ENCODE measurements at places on chromosomes 11 and 22.

DNA sequence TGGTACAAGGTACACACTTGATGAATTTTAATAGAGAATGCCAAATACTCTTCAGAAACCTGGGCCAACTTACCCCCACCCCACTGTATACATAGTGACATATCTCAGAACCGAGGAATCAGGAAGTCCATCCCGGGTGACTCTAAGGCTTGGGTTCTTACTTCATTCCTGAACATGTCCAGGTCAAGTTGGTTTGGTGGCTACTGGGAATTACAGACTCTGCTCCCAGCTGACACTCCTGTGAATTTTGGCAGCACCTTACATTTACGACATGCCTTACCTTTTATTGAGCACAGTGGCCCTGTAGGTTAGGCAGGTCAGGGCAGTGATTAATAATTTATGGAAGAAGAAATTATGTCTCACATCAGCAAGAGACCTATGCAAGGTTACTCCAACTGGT is 70.1 kb upstream of the LDLRAD3 start:
- DNase-seq: no peak

- DNase-seq: no peak
Measured at GRCh38 chr11:73458201-73458600, 82.0 kb downstream of the RELT start.

GRCh38 chr11:105937331-105937730 is 84.7 kb downstream of the MSANTD4 start:
- peak; percentile 81 for DNase-seq

DNA sequence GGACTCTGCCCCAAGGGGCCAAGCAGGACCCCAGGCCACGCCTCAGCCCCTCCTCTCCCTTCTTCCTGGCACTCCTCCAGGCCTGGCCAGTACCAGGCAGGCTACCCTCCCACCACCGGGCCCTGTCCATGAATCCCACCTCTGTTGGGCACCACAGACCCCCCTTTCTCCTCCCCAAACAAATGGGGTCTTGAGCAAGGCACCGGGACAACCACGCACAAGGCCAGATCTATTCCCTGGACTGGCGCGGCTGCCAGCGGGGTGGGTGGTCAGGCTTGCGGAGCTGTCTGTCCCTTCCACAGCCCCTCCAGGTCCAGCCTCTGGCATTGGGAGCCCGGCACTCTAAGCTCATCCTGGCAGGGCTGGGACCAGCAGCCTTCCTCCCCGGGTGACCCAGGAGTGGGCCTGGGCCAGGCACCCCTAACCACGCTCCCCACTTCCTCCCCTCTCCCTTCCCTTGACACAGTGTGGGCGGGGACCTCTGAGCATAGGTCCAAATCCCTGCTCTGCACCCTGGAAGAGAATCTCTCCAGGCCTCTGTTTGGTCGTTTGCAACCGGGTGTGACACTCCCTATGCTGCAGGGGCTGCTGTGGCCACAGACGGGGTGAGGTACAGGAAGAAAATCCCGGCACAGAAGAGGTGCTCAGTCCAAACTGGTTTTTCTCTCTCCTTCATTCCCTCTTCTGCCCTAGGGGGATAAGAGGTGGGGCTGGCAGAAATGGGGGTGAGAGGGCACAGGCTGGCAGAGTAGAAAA is 14.6 kb downstream of the ELFN2 start:
- no peak for DNase-seq

DNA sequence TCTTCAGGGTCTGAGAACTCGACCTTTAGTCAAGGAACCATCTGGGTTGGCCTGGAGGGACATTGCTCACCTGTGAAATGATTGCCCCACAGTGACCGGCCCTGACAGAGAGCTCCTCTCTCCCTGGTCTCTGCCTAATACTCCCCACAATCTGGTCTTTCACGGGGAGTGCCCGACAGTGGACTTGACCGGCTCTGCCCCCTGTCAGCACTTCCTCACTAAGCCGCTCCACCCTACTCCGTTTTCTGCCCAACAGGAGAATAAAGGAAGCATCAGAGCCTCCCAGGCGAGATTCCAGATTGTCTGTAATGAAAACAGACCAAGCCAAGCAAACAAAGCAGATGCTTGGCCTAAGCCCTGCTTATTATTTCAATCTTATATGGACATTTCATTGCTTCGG is 87.8 kb downstream of the FBXO7 start:
- no peak for DNase-seq

GRCh38 chr11:86577644-86578636 is 94.5 kb downstream of the ME3 start:
- peak; percentile 96 for DNase-seq

GRCh38 chr11:113148652-113149051 is 165.7 kb upstream of the TTC12 start:
- DNase-seq: no peak

- no peak for DNase-seq
Measured at GRCh38 chr11:111652184-111652583, 49.9 kb downstream of the SIK2 start.

DNA sequence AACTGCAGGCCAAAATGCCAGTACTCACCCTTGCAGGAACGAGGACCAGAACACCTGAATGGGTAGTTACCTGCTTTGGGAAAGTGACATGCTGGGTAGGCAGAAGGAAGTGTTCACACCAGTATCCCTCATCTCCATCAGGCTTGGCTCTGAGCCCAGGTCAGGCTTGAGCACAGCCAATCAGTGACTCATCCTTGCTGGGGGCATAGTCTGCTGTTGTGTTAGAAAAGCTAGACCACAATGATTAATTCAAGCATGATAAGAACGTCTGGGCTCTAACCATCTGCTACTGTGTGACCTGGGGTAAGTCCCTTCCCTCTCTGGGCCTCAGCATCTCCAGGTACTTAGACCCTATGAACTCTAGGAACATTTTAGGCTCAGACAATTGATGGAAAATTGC is 450.4 kb downstream of the MIAT start:
- peak; percentile 98 for DNase-seq

GRCh38 chr22:37103151-37103550 is 6.4 kb downstream of the TMPRSS6 start:
- DNase-seq: no peak

DNA sequence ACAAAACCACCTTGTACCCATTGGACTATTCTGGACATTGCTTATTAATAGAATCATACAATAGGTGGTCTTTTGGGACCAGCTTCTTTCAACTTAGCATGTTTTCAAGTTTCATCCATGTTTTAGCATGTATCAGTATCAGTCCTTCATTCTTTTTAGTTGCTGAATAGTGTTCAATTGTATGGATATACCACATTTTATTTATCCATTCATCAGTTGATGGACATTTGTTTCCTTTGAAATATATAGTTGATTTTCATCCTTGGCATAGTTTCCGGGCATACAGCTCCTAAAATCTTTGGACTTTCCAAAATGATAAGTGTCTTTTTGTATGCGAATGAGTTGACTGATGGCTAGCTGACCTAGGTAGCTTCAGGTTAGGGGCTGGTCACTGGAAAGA is 12.2 kb downstream of the PPP6R3 start:
- DNase-seq: no peak

DNA sequence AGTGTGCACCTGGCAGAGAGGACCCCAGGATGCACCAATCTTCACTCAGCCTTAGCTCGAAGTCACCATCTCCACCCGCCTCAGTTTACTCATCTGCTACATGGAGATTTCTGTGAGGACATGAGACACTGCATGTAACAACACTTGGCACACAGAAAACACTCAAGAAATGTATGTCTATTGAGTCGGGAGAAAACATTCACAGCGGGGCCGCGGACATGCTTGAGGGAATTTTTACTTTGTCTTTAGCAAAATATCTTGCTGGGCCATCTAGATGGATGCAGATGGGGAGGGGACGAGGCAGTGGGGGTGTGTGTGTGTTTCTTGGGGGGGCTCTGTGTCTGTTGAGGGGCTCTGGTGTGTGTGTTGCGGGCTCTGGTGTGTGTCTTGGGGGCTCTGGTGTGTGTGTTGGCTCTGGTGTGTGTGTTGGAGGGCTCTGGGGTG is 28.4 kb upstream of the RFPL3 start:
- no peak for DNase-seq

DNA sequence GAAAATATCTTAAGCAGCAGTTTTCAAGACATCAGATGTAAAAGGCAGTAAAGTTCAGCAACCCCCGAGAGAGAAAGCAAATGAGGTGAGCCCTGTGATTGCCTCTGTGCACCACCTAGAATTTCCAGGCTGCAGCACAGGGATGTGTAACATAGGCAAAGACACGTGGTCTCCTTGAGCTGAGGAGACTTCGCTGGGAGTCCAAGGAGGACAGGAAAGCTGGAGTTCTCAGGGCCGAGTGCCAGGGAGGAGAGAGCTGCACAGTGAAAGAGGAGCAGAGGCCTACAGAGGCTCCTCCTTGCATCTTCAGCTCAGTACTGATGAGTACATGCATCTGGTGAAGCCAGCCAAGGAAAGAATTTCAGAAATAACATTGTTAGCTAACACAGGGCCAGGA is 17.6 kb upstream of the TOLLIP start:
- DNase-seq: no peak

- DNase-seq: peak; percentile 72
Measured at GRCh38 chr11:77287615-77288273, 13.7 kb downstream of the GDPD4 start.

DNA sequence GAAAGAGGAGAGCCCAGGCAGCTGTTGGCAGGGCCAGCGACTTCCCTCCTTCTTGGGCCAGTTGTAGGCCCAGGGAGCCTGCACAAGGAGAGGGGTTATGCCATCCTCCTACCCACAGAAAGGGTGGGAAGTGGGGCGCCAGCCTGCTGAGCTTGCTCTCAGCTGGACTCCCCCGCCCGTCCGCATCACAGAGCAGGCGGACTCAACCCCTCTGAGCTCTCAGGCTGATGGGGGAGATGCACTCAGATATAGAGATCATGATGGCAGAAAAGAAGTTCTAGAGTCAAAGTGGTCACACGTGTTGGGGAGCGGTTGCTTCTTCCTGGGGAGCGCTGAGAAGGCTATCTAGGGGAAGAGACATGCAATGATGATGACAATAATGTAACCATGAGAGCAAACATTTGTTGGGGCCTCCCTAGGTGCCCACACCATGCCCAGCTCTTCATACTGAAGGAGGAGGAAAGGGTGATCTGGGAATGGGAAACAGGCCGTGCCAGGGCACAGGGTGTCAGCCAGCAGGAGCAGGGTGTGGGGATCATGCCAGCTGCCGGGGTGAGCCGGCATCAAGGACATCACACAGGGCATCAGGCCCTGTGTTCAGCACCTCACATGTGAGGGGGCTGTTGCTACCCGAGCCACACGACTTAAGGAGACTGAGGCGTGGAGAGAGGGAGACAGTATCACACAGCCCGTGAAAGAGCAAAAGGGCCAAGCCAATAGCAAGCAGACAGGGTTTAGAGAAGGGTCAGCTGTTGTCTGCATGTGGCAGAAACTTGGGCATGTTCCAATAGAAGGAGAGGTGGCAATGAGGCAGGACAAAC is 7.7 kb downstream of the SLC35E4 start:
- no peak for DNase-seq

GRCh38 chr11:77442394-77443053 is 31.4 kb downstream of the PAK1 start:
- DNase-seq: no peak

GRCh38 chr22:50323900-50324299 is 2.9 kb downstream of the DENND6B start:
- no peak for DNase-seq

DNA sequence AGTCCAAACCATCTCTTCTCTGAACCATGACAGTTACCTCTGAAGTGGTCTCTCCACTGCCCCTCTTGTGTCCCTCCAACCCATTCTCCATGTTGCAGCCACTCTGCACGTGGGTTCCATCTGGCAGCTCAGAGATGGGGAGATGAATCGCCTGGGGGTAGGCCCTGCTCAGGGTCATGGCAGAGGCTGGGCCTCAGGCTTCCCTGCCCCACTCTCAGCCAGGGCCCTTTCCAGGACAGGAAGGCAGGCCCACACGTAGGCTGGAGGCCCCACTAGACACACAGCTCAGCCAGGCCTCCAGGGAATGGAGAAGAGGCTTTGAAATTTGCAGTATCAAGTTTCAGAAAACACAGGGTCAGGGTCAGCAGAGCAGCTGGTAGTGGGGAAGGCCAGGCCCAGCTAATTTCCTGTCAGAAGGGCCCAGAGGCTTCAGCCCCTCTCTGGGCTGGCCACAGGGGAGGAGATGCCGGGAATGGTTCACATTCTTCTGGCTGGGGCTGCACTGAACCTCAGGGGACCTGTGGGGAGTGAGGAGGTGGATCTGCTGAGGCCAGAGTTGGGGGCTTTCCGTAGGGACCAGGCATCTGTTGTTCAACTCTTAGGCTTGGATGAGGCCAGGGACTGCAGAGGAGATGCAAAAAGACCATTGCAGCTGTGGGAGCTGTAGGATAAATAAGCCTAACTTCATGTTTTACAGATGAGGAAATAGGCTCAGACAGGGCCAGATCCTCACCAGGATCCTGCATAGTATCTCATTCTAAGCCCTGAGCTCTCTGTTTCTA is 101.6 kb downstream of the SWAP70 start:
- DNase-seq: peak; percentile 91

DNA sequence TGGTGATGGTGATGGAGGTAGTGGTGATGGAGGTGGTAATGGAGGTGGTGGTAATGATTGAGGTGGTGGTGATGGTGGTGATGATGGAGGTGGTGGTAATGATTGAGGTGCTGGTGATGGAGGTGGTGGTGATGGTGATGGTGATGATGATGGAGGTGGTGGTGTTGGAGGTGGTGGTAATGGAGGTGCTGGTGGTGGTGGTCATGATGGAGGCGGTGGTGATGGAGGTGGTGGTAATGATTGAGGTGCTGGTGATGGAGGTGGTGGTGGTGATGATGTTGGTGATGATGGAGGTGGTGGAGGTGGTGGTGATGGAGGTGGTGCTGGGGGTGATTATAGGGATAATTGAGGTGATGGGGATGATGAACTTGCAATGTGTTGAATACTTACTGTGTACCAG is 79.9 kb downstream of the MPPED1 start:
- no peak for DNase-seq

DNA sequence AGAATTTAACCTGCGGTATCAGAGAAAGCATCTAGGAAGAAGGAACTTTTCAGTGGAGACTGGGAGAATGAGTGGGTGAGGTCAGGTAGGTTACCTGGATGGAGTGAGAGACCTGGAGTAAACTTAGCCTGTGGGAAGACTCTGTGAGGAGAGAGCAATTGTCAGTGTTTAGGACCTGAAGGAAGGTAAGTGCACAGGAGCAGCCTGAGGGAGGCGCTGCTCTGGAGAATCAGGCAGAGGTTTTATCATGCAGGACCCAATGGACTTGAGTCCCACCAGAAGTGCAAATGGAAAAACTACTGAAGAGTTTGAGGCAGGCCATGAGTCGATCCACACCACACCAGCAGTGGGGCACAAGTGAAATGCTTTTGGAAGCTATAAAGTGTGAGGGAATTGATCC is 10.6 kb upstream of the IFTAP start:
- DNase-seq: no peak

GRCh38 chr11:10118865-10119264 is 175.2 kb downstream of the SBF2 start:
- no peak for DNase-seq

GRCh38 chr11:130554241-130555055 is 106.0 kb downstream of the ADAMTS15 start:
- no peak for DNase-seq

Measured in M059J (cell line).